Occipital lobe (tissue), 3 donors: ENCODE measurements at places on chromosomes 16 and 17.

GRCh38 chr17:68693466-68693865 is 92.3 kb upstream of the FAM20A start:
- no peak for DNase-seq

- DNase-seq = no peak
Observed at GRCh38 chr17:3571043-3571900, 13.7 kb upstream of the TRPV3 start.

GRCh38 chr17:63768433-63768832 is 5.0 kb downstream of the CCDC47 start:
- DNase-seq = no peak

- DNase-seq = no peak
Observed at GRCh38 chr17:34276826-34277225, 6.8 kb downstream of the CCL7 start.

GRCh38 chr17:8362651-8363332 is 13.7 kb downstream of the KRABD2 start:
- no peak for DNase-seq

GRCh38 chr17:74433421-74434121 is 1.7 kb downstream of the GPRC5C start:
- no peak for DNase-seq
